ENCODE measurements at places on chromosomes 4 and X. TPM values are rescaled to one million over a fixed set of nuclear protein-coding genes. Genes with fewer than 3 reads are reported as not detected.

DNA sequence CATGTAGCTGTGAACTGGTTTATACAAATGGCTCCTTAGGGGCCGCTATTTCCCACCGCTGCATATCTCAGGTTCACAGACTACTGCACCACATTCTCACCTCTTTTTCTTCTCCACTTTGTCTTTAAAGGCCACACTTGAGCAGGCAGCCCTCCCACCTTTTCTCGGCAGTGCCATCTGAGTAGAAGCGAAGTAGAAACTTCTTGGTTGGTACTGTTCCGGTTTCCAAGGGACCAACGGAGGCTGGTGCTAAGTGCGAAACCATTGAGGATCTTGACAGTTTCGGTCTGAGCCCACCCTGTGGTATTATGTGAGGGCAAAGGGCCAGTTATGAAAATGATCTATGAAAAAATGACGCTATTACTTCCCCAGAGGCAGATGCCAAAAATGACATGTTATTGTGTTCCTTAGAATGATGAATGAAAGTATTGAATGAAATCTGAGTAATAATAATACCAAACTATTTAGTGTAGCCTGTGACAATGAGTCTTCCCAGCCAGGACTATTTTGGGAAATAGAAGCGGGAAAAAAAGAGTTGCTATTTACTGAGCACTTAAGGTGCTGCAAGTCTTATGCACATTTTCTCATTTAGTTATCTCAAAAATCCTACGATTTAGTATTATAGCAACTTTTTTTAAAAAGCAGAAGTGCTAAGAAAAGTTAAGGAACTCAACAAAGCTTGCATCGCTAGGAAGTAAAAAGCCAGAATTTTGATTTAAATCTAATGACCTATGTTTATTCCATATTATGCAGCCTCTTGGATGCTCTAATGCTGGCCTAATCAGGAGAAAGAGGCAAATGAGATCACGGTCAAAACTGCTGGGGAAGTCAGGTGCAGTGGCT is 29.6 kb upstream of the CHRNA9 start:
- DNase-seq = peak; percentile 80

DNA sequence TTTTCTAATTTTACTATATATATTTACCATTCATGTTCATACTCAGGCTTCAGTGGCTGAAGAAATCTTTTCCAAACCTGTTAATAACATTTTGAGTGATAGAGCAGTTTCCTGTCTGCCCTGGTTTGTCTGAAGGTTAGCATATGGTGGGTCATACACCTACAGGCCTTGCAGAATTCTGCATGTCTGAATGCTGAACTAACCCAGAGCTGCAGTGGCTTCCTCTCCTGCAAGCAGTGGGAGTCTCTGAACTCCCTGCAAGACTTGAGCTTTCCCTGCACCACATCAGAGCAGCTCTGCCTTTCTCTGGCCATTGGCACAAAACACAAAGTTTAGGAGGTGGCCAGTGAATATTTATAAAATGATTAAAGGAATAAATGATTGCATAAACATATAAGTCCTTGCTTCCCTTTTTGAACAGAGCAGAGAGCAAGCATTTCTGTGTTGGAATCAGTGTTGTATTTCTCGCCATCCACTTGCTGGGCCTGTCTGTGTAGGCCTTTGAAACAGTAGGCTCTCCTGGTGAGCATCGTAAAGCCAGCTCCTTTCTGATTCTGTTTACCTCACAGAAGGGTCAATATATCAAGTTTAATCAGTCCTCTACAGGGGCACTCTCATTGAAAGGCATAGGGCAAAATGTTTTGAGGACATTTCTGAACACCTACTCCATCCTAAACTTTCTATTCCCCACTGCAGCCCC is 15.0 kb upstream of the UNC5C start:
- DNase-seq = no peak

The TEX13B gene
- not detected for total RNA-seq

DNA sequence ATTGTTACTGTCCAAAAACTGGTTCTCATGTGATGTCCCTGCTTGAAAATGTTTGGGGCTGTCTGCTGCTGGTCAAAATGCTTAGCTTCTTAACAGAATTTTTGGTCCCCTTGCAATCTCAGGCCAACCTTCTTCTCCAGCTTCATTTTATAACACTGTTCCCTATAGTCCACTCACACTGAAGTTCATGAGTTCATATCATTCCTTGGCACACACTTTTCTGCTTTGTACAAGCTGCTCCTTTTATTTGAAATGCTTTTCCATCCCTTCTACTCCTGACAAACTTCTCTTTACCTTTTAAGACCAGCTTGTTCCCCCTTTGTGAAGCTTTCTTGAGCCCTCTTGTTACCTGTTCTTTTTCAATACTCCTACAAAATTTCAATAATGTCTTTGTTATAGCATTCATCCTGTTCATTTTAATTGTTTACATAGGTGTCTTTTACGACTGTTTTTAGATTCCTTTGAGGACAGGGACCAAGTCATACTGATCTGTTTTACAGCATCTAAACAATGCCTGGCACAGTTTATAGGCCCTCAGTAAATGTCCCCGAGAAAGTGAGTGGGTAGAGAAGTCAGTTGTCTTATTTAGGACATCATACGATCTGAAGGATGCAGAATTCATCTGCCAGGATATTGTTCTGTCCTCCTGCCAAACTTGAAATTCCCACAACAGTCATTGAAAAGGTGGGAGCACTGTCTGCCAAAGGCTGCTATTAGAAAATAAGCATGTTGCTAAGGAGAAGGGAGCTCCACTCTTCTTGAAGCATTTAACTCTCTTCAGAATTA is 134.4 kb upstream of the BMPR1B start:
- no peak for DNase-seq

The FAM241A gene
- total RNA-seq = 7.5 TPM

DNA sequence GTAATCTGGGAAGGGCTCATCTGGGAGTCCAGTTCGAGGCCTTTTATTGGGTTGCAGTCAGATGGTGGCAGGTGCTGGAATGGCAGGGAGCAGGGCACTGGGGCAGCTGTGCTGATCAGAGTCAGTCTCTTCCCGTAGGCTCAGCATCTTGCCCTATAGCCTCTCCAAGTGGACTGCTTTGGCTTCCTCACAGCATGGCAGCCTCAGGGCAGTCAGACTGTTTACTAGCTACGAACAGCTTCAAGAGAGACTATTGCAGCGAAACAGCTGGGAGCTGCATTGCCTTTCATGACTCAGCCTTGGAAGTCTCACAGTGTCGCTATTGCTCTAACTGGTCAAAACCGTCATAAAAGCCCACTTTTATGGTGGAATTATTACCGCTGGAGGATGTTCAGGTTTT is 26.8 kb upstream of the DUSP21 start:
- DNase-seq = no peak

GRCh38 chr4:2306773-2307410 is 45.0 kb upstream of the MXD4 start:
- DNase-seq = no peak

The ADH1C gene
- not detected for total RNA-seq

The DCAF8L2 gene
- total RNA-seq = not detected

GRCh38 chr4:16783119-16783518 is 115.3 kb downstream of the LDB2 start:
- no peak for DNase-seq

The DOCK11 gene
- total RNA-seq = 47.3 TPM

Data from activated naive CD8-positive, alpha-beta T cell treated with anti-CD3 and anti-CD28 coated beads for 36 hours (primary cell).